Right lung (tissue), 10 donors: ENCODE measurements at places on chromosomes 3 and 15.

GRCh38 chr15:25673351-25673750, 189.8 kb downstream of the ATP10A start:
- no peak for DNase-seq

DNA sequence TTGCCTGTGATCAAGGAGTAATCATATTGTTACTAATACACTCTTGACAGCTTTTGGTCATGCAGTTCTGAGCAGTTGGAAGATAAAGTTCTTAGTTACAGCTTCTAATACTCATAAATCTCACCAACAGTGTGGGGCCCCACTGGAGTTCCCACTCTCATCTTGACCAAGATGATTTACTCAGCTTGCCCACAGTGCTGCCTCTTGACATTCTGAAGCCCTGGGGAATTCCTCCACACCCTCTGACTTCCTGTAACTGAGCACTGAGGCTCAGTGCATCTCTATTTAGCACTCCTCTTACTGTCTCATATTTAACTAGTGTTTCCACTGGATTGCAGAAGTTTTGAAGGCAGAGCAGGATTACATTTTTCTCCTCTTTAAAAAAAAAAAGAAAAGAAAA, 1.9 kb upstream of the ARL6IP5 start:
- DNase-seq = no peak

DNA sequence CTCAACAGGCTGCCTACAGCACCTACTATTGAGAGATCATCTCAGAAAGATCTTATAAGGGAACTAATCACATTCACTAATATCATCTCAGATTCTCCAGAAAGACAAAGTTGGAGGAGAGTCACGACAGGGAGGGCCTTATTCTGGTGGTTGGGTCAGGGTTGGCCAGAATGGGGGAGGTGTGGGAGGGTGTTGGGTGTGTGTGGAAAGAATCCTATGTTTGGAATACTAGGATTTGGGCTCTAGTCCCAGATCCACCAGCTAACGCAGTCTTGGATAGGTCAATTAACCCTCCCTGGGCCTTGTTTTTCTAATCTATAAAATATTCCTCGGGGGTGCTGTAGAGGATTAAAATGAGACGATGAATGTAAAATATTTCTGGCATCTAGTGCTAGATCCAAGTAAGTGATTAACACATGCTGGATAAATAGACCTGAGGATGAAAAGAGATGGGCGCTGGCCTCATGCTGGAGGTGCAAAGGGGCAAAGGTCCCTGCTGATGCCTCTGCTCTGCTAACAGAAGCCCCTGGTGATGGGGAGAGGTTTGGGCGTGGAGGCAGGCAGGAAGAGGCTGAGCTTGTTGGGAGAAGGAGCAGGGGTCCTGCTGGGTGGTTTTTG, 67.6 kb upstream of the ETV5 start:
- DNase-seq = no peak

GRCh38 chr3:99357131-99357530, 281.3 kb upstream of the COL8A1 start:
- no peak for DNase-seq
